ENCODE measurements at places on chromosomes 7 and 10.

GRCh38 chr7:155495440-155496248 is 37.7 kb downstream of the EN2 start:
- DNase-seq, result no peak

DNA sequence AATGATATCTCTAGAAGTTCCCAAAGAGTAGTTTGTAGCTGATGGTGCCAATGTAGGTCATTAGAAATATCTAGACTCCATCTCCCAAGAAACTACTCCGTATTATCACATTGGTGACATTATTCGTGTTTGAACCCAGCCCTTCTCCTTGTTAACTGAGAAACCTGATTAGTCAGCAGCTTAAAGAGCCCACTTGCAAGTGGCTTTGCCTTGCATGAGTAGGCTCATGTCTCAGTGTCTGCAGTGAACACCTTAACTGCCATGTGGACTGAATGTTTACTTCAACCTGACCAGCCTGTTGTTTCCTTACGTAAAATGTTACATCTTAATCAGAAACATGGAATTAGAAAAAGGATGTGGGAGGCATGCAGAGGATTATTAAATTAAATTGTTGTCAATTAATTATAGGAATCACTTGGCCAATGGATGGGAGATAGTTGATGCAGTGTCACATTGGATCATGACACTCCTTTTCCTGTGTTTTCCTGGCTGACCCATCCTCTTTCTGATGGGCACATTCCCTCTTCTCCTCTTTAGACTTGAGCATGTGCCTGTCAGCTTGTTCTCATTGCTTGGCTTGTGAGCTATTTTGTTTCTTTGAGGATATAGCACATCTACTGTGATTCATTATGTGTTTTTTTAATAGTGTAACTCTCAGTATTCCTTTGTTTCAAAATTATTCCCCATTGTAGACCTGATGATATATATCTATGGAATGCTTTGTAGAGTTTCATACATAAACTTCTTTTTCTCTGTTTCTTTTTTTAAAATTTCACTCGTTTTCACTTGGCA is 18.0 kb downstream of the STARD3NL start:
- DNase-seq, result no peak

DNA sequence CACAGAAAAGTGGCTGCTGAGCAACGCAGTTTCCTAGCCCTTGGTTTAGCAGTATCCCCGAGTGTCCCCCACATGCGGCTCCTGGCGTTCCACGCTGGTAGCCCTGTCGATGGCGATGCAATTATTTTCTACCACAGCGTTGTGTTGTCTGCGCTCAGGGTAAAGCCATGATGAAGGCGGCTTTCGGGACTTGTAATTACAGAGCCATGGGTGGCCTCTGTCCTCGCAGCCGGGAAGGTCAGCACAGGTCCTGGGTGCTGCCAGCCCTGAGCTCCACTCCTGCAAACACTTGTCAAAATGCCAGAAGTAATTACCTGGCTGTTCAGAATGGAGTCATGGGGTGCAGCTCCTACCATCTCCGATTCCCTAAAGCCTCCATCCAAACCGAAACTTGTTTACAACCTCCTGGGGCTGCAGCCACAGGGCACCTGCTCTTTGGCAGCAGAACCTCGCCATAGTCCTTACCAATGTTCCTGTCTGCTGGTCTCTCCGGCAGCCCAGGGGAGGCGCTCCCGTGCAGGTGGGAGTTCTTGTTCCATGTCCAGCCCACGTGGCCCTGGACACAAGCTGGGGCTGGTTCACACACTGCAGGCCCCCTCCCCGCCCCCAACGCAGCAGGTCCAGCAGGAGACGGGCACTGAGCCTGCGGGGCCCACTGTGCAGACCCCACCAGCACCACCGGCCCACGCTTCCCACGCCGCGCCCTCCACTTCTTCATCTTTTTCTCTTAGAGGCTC is 512.6 kb downstream of the PTPRN2 start:
- no peak for DNase-seq

DNA sequence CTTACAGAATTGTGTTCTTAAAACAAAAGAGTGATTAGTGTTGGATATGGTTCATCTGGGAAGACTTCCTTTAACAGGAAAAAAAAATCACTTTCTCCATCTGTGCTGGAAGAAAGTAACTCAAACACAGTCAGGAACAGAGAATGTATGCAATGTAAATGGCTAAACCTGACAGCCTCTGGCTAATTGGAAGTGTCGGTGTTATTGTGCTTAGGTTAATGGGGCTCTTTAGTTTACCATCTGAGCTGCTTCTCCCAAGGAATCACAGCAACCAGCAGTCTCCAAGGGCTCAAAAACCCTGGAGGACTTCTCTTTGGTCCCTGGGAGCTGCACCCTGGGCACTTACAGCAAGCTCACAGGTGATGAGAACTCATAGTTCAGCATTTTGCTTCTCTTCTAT is 724.5 kb downstream of the LRMDA start:
- DNase-seq, result no peak

DNA sequence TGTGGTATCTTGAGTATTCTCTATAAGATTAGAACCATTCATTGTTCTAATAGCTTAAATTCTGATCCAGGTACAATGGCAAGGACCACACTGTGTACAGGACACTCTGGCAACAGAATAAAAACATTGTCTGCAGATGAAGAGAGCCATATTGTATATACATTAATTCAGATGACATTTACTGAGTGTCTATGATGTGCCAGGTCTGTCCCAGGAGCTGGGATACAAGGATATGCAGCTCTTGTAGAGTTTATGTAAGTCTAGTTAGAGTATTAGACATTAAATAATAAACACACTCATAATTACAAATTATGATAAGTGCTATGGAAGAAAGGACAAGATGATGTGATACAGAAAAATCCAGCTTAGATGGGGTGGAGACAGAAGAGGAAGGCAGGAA is 184.1 kb downstream of the HIBADH start:
- no peak for DNase-seq

GRCh38 chr10:89160339-89160738 is 46.8 kb downstream of the CH25H start:
- DNase-seq, result no peak

DNA sequence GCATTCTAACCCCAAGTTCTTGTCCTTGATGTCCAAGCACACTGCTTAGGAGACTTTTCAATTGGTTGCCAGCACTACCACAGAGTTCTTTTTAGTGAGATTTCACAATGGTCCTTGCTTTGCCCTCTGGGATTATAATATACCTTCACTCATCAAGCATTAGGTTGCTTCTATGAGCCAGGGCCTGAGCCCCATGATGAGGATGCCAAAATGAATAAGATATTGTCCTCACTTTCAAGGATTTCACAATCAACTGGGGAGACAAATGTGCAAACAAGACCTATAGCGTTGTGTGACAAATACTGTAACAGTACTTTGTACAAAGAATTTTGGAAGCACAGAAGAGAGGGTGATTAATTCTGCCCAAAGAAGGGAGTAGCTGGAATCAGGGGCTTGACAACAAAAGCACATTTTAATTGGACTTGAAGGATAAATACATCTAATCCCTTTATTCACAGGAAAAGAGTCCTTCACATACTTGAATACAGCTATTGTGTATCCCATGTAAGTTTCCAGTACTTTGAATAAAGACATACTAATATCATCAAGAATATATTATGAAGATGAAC is 263.6 kb upstream of the LRRN3 start:
- no peak for DNase-seq

DNA sequence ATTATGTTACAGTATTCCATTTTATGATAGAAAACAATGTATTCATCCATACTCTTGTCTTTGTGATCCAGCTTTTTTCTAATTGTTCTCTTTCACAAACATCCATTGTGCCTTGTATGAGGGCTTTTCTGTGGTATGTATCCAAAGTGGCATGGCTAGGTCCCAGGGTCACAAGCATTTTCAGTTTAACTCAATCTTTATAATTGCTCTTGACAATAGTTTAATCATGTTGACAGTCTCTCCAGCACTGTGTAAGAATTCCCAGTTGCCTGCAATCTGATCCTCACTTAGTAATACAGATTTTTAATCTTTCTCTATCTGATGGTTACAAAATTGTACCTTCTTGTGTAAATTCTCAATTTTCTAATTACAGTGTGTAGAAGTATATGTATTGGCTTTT is 533.4 kb downstream of the NEBL start:
- DNase-seq, result no peak

DNA sequence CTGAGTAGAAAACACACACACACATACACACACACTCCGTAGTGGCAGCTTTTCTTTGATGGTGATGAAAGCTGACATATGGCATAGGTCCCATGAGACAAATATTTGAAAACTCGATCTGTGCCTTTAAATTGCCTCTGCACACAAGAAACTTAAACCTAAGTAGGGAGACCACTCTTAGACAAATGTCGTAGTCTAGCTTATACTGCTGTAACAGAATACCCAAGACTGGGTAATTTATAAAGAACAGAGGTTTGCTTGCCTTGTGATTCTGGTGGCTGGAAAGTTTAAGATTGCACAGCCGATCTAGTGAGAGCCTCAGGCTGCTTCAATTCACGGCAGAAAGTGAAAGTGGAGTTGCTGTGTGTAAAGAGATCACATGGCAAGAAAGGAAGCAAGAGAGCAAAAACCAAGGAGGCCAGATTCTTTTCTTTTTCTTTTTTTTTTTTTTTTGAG is 489.4 kb upstream of the SORCS1 start:
- peak; percentile 78 for DNase-seq

GRCh38 chr7:69962186-69963065 is 364.2 kb downstream of the AUTS2 start:
- DNase-seq, result no peak

GRCh38 chr7:26690135-26690805 is 174.1 kb downstream of the SKAP2 start:
- DNase-seq, result no peak

DNA sequence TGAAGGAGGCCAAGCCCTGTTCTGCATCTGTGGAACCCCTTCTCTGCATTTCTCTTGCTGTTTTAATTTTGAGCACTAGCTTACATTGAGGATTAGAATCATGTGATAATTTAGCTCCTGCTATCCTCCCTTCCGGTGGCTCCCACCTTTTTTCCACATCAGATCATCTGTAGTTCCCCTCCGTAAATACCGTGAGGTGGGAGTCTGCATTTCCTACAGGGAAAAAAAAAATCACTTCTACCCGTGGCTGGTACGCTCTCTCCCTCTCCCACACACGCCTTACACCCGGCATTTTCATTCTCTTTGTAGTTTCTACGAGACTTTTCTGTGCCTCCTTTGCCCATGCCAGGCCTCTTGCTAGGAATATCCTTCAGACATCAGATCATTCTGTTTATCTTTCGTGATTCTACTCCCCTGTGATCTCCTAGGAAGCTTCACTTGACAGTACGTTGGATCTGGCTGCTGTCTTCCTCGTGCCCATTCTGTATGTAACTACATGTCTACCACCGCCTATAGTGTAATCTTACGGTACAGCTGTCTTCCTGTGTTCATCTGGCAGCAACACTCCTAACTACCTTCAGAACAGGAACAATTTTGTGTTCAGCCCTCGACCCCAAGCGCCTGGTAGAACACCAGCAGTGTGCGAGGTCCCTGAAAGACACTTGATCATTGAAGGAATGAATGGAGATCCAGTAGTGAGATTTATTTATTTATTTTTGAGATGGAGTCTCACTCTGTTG is 41.7 kb upstream of the OCM start:
- DNase-seq, result no peak

DNA sequence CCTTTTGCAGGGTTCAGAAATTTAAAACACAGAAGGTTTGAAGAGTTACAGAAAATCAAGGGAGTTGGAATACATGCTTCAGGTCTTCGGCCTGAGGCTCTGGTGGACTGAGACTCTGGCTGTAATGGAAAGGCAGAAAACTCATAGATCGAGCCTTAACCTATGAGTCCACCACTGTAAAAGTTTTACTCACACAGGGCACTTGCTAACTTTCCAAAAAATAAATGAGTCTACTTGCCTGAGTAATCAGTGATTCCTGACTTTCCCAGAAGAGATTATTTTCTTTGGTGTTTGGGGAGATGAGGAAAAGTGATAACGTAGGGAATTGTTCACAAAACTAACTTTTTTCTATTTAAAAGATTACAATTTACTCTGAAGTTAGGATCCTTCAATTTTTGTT is 108.0 kb downstream of the MBL2 start:
- no peak for DNase-seq

DNA sequence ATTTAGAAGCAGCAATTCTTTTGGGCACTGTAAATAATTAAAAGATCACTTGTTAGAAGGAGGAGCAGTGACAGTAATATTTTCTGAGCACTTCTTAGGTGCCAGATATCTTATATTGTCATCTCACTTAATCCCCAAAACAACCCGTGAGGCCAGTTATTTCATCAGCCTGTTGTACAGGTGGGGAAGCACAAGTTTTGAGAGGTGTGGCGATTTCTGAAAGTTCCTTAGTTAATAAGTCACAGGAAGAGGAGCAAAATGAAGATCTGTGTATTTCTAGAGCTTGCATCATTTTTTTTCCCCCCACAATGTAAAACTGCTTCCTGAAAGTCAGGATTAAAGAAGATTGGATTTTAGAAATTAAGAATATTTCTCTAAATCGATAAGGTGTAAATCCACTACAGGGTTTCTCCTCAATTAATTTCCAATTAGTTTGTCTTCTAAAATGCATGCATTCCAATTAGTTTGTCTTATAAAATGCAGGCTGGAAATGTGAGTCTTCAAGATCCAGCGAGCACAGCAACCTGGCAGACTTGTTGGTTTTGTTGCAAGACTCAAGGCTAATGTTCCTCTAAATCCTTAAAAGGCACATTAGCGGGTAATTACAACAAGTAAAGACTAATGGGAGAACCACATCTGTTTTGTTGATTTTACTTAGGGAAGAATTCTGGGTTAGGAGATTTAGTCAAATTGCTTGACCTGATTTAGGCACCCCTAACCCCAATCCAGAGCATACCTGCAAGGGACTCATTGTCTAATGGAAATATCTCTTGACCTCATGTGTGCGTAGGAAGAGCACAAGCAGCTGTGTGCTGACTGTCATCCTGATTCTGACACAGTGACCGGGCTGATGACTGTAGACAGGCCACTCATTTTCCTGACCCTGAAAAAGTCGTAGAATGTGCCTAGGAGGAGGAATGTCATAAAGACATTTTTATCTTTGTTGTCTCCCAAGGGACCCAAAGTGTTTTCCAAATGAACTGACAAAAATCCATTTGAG is 272.0 kb downstream of the BAMBI start:
- DNase-seq, result no peak

Data from suppressor macrophage treated with lipopolysaccharide for 4 hours (primary cell).